Left colon (tissue), 2 donors: ENCODE measurements at places on chromosomes 4 and X. TPM values are rescaled to one million over a fixed set of nuclear protein-coding genes. Genes with fewer than 3 reads are reported as not detected.

MFAP3L gene
- total RNA-seq = 4.2 TPM

FGG gene
- total RNA-seq = not detected

TCEAL3 gene
- 8.3 TPM for total RNA-seq

SOD3 gene
- 40.9 TPM for total RNA-seq

KLHL13 gene
- 6.3 TPM for total RNA-seq

AKAP14 gene
- not detected for total RNA-seq

HTR2C gene
- not detected for total RNA-seq

LIAS gene
- 20.0 TPM for total RNA-seq

UCHL1 gene
- 4.4 TPM for total RNA-seq

CFAP47 gene
- not detected for total RNA-seq

GPR143 gene
- 1.9 TPM for total RNA-seq

RNF212 gene
- 2.9 TPM for total RNA-seq

POLN gene
- 1.3 TPM for total RNA-seq

MAGEA10 gene
- total RNA-seq = not detected

CASP3 gene
- 43.4 TPM for total RNA-seq

WAS gene
- total RNA-seq = 2.4 TPM

DCLK2 gene
- total RNA-seq = 3.0 TPM
